ENCODE measurements at places on chromosomes 4 and X.

DNA sequence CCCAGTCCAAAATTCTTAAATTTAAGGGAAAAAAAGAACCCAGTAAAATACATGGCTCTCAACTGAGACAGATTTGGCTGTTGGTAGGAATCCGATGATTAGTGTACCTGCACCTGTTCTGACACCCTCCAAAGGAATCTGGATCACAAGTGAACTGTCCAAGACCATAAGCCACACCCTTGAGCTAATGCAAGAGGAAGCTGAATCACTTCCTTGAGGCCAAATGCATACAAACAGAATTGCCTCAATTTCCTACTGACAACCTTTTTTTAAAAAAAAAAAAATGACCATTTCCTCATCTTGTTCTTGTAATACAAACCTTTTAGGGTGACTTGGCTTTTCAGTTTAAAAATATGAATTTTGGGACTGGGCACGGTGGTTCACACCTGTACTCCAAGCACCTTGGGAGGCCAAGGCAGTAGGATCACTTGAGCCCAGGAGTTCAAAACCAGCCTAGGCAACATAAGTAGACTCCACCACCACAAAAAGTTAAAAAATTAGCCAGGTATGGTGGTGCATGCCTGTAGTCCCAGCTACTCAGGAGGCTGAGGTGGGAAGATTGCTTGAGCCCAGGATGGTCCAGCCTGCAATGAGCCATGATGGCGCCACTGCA, 10.7 kb upstream of the FBXL5 start:
- no peak for DNase-seq

DNA sequence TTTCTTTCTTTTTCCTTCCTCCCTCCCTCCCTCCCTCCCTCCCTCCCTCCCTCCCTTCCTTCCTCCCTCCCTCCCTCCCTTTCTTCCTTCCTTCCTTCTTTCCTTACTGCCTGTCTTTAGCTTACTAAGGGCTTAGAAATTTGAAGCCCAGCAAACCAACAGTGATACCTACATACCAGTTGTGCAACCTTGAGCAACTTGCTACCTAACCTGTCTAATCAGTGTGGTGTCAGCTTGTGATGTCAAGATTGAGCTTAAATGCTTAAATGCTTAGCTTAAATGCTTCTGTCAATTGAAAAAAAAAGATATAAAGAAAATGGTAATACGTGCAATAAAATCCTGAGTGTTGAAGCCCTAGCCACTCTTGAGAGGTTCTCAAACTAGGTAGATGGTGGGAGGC, 728.6 kb downstream of the TRIML1 start:
- DNase-seq: no peak

DNA sequence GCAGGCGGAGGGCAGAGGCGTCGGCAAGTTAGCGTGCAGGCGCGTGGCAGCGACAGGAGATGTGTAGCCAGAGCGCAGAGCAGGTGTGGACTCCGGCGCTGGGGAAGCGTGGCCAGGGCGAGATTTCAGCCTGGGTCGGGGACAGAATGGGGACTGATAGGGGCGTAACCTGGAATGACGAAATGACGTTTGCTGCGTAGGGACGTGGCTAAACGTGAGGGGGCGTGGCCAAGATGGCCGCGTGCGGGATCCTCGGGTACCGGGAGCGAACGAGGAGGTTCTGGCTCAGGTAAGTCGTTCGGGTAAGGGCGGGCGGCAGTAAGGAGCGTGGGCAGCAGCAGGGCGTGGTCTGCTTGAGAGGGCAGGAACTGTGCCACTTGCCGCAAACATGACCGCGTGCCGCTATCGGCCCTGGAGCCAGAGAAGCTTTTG, 10.9 kb upstream of the CLTRN start:
- DNase-seq: peak; percentile 79

- peak; percentile 63 for DNase-seq
Measured at GRCh38 chr4:181745933-181746625, 497.1 kb upstream of the TENM3 start.

DNA sequence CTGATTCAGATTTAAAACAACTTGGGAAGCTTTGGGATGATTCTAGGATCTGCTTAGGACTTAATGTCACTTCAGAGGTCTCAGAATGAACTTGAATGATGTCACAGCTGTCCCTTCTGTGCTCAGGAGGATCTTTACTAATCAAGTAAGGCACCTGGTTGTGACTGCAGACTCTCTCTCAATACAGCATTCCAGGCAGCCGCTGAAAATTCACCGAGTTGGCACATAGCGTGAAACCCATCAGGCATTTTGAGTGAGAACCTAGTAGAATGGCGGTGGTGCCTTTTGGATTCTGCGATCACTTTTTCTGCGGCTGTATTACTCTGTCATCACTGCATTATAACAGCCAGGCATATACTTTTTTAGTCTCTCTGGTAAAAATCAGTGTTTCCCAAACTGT, 16.5 kb downstream of the SNX25 start:
- DNase-seq: no peak

DNA sequence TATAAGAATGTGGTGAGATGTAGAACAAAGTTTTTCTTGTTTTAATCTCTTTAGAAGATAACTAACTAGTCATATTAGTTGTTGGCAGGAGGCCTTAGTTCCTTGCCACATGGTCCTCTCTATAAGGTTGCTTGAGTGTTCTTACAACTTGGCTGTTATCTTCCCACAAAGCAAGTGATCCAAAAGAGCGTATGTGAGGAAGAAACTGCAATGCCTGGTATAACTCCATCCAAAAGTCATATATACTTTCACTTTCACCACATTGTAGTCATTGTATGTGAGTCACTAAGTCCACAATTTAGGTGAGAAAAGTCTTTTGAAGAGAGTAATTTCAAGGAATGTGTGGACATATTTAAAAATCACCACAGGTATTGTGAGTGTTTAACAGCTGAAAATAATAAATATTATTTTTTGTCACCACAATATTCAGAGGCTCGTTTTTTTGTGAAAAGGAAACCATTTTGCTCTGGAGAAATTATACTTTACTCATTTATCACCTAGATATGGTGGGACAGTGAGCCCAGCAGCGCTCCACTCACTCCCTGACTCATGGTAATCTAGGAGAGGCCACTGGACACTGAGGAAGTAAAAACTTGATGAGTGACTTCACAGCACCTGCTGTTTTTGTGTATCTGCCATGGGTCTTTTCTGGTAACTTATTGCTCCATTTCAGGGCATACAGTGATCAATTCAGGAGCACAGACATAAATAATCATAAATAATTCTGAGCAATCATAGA, 369.4 kb upstream of the NDST3 start:
- no peak for DNase-seq

GRCh38 chrX:41110801-41111625, 25.8 kb downstream of the USP9X start:
- DNase-seq: peak; percentile 72

GRCh38 chrX:22746081-22746480, 253.7 kb upstream of the DDX53 start:
- DNase-seq: no peak

DNA sequence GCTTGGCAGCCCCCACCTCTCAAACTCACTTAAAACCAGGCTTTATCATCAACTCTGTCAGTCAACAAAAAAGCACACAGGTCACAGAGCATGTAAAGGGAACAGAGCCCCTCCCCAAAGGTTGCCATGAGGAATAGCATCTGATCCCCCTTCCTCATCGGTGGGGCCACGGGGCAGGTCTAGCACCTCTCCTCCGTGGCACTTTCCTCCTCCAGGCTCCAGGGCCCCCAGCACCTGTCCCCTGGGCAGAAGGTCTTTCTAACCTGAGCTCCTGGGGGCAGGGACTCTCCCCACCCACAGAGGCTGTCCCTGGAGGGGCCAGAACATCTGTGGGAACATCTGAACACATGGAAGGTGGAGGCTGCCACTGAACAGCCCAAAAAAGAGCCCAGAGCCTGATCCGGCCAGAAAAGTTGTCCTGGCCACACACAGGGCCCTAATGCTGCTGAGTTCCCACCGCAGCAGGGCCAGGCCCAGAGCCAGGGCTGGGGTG, 65.7 kb downstream of the ZFYVE28 start:
- no peak for DNase-seq

DNA sequence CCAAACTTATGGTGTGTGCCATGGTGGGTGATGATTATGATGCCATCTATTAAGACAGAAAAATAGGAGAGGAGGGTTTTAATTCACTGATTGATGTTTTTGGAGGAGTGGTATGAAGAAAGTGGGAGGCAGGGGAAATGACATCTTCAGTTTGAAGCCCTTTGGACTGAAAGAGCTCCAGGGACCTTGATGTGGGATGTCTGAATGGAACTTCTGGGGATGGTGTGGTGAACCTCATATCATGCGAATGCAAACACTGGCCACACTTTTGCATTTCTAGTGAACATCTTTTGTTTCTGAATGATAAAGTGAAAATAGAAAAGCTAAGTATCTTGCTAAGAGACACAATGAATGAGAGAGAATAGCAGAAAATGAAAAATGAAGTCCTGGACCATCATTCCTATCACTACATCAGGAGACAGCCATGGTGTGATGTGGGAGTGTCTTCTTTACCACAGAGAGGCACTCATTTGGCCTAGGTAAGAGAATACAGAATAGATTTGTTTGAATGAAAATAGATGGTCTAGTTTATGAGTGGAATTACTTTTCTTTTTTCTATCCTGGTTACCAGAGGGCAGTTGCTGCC, 123.5 kb downstream of the ZNF827 start:
- no peak for DNase-seq

DNA sequence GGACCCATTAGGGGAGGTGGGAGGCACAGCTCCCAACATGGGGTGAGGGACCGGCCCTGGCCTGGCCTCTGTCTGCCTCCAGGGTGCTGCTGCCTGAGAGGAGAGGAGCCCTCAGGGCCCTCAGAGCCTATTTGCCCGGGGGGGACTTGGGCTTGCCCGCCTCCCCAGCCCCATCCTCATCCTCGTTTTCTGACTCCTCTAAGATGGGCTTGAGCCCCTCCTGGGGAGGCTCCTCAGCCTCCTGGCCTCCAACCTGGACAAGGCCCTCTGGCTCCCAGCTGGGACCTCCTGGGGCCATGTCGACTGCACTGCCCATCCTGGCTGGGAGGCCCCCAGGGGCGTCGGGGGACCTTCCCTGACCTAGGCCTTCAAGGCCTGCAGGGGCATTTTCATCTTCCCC, 2.8 kb downstream of the PNMA6F start:
- DNase-seq: no peak

DNA sequence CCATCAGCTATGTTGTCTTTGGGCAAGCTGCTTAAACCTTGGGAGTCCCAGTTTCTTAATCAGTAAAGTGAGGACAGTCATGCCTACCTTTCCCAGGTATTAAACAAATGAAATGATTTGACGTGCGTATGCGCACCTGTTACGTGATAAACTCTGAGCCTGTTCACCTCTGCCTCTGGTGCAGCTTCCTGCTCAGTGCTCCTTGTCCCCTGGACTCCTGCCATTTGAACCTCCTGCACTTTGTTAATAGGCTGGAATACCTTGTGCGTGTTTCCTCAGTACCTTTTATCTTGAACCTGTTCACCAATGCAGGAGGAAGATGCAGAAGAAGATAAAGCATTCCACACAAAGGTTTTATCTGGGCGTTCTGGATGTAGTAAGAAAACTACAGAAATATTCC, 211.9 kb downstream of the CEP135 start:
- DNase-seq: no peak

GRCh38 chr4:81196126-81196650, 18.8 kb downstream of the PRKG2 start:
- DNase-seq: no peak

GRCh38 chrX:16552546-16552945, 97.4 kb upstream of the S100G start:
- DNase-seq: no peak

DNA sequence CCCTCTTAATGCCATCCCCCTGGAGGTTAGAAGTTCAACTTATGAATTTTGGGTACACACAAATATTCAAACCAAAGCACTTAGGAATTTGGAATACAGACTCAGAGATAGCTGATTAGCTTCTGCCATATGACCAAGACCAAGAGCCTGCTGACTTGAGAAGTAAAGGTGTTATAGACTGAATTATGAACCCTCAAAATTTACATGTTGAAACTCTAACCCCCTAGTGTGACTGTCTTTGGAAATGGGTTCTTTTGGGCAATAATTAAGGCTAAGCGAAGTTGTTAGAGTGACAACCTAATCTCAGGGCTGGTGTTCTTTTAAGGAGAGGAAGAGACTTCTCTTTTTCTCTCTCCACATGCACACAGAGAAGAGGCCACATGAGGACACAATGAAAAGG, 151.2 kb downstream of the COX18 start:
- DNase-seq: no peak

GRCh38 chrX:103774070-103774642, 2.5 kb upstream of the PLP1 start:
- no peak for DNase-seq

DNA sequence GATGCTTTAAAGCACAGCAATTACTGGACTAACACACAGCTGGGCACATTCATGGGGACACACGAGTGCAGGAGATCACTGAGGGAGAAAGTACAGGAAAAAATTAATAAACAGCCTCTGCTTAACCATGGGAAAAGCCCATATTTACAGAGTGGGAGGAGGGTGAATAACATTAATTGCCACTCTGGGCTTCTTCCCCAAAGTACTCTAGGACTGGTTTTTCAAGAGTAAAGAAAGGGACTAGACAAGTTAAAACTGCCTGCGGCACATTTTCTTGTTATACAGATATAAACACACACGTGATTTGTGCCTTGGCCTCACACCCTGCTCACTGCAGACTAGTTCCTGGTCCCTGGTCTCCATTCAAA, 179.7 kb upstream of the TET2 start:
- no peak for DNase-seq

DNA sequence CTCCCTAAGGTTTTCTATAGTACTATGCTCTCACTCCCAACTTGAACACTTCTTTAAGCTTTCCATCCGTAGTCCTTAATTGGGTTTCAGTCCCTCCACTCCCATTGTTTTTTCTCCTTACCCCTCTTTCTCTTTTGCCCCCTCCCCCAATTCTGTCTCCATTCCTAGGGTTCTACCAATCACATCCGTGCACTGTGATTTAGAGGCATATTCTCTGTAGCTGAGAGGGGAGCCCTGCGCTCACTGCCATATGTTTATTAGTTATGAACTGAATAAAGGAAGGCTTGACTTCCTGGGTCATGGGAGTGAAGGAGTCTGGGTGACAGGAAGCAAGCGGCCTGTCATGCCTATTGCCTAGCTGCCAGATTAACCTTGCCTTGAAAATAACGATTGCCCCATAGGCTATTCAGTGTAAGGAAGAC, 471 bp downstream of the MCTS1 start:
- peak; percentile 72 for DNase-seq

DNA sequence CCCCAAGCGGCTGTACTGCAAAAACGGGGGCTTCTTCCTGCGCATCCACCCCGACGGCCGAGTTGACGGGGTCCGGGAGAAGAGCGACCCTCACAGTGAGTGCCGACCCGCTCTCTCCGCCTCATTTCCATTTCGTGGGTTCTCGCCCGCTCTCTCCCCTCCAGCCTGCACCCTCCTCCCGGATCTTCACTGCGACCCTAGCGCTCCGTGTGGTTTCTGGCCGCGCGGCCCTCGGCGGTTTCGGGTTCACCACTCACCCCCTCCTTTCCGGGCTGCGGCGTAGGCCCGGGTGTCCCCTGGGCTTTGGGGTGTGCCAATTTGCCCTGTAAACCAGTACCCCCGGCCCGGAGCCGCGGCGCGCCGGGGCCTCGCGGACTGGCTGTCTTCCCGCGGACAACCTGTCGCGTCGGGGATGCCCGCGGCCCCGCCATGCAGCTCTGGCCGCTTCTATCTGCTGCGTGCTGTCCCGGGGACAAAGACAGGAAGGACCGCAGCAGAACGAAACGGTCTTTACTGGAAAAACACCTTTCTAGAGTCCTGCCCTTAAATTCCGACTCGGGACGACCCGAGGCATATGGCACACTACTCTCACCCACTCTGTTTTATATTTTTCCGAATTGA, 737 bp downstream of the FGF2 start:
- peak; percentile 30 for DNase-seq

- no peak for DNase-seq
Measured at GRCh38 chr4:22850055-22850454, 157.3 kb downstream of the GBA3 start.

- DNase-seq: peak; percentile 12
Measured at GRCh38 chr4:44016570-44017421, 431.8 kb downstream of the KCTD8 start.
